Right renal cortex interstitium (tissue), 3 donors: ENCODE measurements at places on chromosomes 5 and 9. TPM values are rescaled to one million over a fixed set of nuclear protein-coding genes. Genes with fewer than 3 reads are reported as not detected.

The CAAP1 gene
- 41.5 TPM for polyA plus RNA-seq

The KIF24 gene
- polyA plus RNA-seq, result 5.7 TPM

The SLC6A3 gene
- 0.47 TPM for polyA plus RNA-seq

The FRRS1L gene
- polyA plus RNA-seq, result 2.2 TPM

GRCh38 chr9:79574781-79575180, 3.0 kb downstream of the TLE4 start:
- DNase-seq, result no peak

DNA sequence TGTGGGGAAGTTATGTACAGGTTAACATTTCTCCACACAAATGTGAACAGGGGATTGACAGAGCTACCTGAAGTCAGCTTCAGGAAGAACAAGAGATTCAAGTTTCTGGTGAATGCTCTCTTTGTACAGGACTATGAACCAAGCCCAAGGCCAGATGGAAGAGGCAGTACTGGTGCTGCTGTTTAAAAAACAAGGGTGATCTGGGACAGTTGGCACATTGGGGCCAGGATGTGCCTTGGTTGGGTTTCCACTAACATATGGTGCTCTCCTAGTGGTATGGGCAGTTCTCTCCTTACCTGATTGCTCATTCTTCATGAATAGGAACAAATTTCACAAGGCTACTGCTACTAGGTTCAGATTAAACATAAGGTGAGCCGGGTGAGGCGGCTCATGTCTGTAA, 40.0 kb downstream of the MTMR12 start:
- no peak for DNase-seq

DNA sequence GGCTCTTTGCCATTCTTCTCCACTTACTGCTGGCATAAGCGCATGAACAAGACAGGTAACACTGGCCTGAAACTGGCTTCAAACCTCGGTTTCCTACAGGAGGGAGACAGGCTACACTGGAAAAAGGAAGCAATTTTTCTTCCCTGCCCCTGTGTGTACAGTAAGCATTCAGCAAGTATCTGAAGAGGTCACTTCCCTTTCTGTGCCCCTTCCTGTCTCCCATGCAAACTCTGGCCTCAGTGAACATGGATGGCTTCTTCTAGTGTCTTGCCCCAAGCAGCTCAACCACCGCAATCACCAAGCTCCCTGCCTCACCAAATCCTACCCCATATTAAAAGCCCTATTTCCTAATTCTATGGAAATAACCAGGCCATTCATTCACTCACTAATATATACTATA, 42.4 kb downstream of the SERINC5 start:
- no peak for DNase-seq
